ENCODE measurements at places on chromosomes 5 and 9.

- no peak for DNase-seq
These were observed 6.3 kb upstream of the WNK2 start for GRCh38 chr9:93177676-93178075.

DNA sequence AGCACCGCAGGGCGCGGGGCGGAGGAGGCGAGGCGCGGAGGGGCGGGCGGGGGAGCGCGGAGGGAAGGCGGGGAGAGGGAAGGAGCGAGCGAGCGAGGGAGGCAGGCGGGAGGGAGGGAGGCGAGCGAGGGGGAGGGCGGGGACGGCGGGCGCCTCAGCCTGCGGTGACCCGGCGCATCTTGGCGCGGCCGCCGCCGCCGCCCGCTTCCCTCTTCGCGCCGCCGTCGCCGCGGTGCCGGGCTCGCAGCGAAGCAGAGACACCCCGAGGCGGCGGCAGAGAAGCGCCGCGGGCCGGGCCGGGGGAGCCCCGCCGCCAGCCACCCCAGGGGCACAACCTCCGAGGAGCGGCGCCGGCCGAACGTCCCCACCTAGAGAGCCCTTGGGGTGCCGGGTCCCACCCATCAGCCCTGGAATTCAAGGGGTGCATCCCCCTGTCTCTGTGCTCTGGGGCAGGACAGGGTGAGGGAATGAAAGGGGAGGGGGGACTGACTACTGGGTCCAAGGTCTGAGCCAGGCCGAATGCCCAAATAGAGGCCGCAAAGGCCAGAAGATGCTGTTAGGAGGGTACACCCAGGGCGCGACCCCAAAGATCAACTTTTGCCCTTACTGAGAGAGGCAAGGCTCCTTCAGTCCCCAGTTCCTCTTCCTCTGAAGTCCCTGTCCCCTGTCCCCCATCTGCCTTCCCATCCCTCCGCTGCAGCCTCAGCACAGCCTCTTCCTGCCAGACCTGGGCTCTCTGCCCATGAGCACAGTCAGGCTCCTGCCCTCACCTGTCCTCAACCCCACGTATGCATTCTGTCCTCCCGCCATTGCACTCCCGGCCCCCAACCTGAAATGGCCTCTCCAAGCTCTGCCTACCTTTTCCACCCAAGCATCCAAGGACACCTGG, at the start of gene ADAMTS2:
Gene ADAMTS2, minus strand, starts transcription at position 29 of the 889 bp plus-strand sequence. CDS start 133 bp downstream, outside the sequence.
- DNase-seq: peak; percentile 72

- DNase-seq: no peak
These were observed 173.1 kb downstream of the CACNA1B start for GRCh38 chr9:138050472-138051330.

GRCh38 chr5:89269721-89270120, 386.7 kb upstream of the MEF2C start:
- DNase-seq: no peak

DNA sequence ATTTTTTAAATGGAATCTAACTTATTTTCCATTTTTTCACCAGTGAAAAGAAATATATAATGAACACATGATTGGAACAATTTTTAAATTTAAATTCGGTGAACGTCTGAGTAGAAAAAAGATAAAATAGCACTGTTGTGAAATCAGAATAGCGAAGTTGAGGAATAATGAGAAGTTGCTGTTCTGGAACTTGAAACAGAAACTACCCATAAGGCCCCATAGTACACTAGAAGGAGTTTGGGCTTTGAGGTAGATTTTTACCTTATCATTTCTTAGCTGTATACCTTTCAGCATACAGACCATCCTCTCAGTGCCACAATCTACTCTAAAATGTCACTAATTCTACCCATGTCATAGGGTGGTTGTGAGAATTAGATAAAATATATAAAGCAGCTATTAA, 35.1 kb downstream of the TDRD7 start:
- no peak for DNase-seq

- DNase-seq: no peak
These were observed 68.5 kb upstream of the GFPT2 start for GRCh38 chr5:180421672-180422071.

DNA sequence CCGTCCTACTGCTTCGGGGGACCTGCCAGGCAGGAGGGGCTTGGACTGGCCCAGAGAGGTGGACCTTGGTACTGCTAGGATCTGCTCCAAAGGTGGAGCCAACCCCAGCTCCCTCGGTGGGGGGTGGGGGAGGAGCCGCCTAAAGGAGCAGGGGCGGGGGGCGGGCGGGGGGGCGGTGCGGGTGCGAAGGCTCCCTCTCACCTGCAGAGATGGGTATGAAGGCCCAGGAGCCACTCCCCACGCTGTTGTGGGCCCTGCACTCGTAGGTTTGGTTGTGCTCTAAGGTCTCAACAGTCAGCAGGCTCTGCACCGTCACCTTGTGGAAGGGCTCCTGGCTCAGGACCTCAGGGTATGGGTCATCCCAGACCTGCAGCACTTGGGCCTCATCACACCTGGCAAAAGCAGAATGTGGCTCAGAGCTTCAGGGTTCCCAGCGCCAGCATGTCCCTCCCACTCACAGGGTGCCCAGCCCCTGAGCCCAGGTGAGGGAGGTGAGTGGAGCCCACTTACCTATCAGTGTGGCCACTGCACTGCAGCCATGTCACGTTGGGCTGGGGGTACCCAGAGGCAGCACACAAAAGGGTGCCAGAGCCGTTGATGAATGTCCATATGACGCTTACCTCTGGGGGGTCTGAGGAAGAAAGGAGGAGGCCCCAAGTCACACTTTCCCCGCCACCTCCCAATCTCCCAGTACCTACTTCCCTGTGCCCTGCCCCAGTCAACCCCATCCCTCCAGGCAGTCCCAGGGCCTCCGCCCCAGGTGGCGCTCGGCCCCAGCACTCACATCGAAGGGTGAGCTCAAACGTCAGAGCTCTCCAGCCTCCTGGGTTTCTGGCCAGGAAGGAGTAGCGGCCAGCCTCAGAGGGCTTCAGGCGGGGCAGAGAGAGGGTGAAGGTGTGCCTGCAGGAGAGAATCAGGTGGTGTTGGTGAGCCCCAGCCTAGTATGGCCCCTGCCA, 16.4 kb downstream of the CSF1R start:
- no peak for DNase-seq

GRCh38 chr9:4939118-4939561, 45.9 kb upstream of the JAK2 start:
- no peak for DNase-seq

GRCh38 chr5:128644863-128645262, 106.8 kb upstream of the FBN2 start:
- peak; percentile 92 for DNase-seq

DNA sequence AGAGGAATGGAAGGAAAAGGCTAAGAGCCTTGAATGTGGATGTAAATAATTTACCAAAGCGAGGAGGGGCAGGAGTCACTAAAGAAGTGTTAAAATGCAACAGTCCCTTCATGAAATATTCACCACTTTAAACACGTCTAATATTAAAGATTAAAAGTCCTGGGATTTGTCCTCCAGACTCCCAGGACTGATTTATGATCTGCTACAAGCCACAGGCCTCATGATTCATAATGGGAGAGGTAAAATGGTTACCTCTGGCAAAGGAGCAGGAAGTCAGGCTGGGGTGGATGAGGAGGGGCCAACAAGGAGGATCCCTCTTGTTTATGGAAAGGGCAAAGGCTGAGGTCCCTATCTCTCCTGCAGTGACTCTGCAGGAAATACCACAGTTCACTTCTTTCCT, 292.4 kb downstream of the TRIM32 start:
- DNase-seq: peak; percentile 34

GRCh38 chr9:14542071-14542470, 151.2 kb downstream of the ZDHHC21 start:
- no peak for DNase-seq

DNA sequence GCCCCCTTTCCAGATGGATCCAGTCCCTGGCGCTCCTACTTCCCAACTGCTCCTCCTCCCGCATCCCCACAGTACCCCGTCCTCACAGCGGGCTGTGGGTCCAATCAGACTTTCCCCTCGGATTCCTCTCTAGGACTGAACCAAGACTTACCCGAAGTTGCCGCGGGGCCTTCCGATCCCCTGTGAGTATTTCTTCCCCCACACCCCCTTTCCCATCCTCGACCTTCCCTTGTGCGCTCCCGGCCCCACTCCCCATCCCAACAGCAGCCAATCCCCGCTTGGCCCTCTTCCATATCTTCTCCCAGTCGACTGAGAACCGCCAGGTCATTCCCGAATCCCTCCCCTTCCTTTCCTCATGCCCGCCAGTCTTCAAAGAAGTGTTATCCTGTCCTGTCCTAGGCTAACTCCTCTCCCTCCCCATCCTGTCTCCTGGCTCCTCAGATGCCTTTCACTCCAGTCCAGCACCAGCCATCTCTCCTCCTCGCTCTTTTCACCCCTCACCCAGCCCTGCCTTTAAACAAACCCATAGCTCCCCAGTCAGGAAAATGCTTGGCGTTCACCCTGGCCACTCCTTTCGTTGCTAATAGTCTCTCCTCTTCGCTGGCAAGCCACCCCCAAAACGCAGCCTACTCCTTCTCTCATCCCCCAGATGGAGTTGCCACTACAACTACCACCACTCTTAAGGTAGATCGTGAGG, 646 bp downstream of the SWI5 start:
- peak; percentile 62 for DNase-seq

GRCh38 chr5:81544351-81545018, 150.6 kb upstream of the ACOT12 start:
- DNase-seq: no peak

- DNase-seq: no peak
These were observed 144.1 kb upstream of the ST8SIA4 start for GRCh38 chr5:101047181-101047580.

DNA sequence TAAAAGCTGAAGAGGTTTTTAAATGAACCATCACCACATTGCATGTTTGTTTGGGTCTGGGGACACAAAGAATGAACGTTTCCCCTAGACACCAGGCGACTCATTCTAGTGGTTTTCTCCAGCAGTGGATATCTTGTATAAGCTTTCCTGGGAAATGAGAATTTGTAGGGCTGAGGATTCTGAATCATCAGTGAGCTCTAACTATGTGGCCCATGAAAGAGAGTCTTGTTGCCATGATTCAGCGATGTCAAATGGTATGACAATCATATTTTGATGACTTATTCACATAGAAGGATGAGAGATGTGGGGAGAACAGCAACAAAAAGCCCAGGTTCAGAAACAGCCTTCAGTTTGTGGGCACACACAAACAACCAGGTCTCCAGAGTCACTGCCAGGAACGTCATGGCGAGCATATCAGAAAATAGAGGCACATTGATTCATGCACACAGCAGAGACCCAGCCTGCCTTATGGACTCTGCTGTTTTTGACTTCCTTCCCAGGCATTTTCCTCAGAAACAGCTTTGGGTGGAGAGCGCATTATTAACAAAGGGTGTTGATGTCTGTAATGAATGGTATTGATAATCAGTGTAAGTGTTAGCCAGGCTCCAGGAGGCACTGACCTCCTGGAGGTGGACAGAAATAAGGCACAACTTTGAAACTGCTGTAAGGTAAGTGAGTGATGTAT, 13.3 kb downstream of the ZNF474 start:
- DNase-seq: peak; percentile 98
